GM04503 (cell line): ENCODE measurements at places on chromosomes 11 and 22.
A peak's percentile ranks its signal among the peaks of the same experiment; 100 is the strongest.

DNA sequence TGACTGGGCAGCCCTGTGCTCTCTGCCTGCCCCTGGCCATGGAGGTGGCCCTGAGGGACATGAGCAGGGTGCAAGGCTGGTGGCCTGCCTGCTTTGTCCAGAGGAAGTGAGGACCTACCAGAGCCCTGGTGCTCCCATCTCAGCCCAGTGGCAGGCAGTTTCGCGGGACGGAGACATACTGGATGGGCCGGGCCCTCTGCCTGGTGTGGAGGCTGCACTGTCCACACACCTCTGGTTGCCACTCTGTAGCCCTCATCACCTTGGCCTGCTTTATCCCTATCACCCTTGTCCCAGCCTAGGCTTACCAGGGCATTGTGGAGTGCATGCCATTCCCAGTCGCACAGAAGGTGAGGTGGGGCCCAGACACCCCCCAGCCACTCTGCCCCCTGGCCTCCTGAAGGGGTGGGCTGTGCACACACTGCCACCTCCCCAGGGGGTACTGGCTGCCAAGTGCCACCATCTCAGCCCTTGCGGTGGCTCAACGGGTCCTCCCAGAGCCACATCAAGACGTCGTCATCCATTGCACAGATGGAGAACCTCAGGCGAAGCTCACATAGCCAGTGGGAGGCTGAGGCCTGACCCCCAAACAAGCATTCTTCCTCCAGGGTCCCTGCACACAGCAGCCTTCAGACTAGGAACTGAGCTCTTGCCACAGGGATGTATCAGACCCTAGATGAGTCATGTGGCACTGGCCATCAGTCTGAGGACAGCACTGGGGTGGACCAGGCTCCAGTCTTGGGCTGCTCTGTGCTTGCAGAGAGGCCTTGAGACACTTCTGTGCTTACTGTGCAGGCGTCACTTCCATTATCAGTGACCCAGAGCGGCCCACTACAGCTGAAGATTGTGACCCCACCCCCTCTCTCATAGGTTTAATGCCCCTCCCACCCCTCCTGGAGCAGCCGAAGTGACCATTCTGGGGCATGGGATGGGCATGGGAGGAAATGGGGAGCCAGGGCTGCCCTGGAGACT is 176.1 kb downstream of the IGLL1 start:
- DNase-seq: no peak

- no peak for DNase-seq
Observed at GRCh38 chr11:44387415-44387814, 77.5 kb upstream of the ALX4 start.

- no peak for DNase-seq
Observed at GRCh38 chr22:48960980-48961660, 866.6 kb downstream of the BRD1 start.

- peak; percentile 42 for DNase-seq
Observed at GRCh38 chr11:117273550-117274289, 17.4 kb upstream of the BACE1-AS start.

DNA sequence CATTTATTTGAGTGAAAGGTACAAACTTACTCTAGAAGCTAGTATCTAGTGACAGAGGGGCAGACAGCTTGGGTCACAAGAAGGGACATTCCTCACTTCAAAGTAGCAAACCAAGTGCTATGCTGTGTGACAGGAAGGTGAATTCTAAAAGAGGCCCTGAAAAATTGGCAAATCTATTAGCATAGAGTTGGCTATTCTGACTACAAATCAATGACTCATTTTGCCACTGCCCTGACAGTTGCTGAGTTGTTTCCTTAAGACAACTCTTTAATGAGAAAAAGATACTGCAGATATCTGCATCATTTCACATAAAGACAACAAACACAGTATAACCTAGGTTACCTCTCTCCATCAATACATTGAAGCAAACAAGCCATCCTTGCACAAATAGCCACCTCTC is 524.0 kb upstream of the LRRC4C start:
- DNase-seq: no peak

DNA sequence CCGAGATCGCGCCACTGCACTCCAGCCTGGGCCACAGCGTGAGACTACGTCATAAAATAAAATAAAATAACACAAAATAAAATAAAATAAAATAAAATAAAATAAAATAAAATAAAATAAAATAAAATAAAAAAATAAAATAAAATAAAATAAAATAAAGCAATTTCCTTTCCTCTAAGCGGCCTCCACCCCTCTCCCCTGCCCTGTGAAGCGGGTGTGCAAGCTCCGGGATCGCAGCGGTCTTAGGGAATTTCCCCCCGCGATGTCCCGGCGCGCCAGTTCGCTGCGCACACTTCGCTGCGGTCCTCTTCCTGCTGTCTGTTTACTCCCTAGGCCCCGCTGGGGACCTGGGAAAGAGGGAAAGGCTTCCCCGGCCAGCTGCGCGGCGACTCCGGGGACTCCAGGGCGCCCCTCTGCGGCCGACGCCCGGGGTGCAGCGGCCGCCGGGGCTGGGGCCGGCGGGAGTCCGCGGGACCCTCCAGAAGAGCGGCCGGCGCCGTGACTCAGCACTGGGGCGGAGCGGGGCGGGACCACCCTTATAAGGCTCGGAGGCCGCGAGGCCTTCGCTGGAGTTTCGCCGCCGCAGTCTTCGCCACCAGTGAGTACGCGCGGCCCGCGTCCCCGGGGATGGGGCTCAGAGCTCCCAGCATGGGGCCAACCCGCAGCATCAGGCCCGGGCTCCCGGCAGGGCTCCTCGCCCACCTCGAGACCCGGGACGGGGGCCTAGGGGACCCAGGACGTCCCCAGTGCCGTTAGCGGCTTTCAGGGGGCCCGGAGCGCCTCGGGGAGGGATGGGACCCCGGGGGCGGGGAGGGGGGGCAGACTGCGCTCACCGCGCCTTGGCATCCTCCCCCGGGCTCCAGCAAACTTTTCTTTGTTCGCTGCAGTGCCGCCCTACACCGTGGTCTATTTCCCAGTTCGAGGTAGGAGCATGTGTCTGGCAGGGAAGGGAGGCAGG is at the start of gene GSTP1:
GSTP1 (plus strand) TSS at position 566 of the 958 bp plus-strand sequence; CDS start at position 598, 32 bp downstream.
- peak; percentile 42 for DNase-seq

- DNase-seq: no peak
Observed at GRCh38 chr11:110728883-110729282, 16.6 kb upstream of the ARHGAP20 start.

DNA sequence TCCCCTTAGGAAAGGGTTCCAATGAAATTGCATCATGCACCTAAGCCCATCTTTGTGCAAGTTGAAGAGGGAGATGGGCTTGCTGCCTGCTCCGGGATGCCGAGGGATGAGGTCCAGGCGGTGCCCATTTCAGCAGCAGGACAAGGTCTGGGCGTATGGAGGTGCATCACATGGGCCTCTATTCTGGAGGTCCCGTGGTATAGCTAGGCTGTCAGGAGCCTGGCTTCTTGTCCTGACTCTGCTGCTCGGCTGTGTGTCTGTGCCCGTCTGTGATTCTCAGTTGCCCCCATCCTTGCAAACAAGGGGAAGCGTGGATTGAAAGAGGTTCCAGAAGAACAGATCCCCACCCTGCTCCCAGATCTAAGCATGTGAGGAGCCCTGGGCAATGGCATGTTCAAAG is 130.0 kb downstream of the OSBP2 start:
- DNase-seq: no peak

GRCh38 chr11:17805873-17806272 is 71.3 kb downstream of the KCNC1 start:
- no peak for DNase-seq

DNA sequence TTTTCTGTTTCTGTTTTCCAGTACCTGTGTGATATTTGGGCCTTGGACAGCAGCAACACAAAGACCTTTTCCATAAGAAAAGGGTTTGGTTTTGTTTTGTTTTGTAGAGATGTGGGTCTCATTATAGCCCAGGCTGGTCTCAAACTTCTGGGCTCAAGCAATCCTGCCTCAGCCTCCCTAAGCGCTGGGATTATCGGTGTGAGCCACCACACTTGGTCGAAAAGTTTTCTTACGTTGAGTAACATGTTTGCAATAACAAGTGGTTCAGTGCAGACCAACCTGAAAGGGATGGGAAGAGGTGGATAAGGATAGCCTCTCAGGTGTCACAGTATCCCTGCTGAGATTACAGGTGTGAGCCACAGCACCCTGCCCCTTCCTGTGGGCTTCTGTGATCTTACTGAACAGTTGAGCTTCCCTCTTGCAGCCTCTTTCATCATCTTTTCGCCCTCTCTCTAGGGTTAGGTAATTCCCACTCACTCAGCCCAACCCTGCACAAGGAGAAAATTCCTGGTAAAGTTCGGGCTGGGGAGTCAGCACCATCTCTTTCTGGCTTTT is 3.5 kb upstream of the MRPL48 start:
- DNase-seq: no peak

GRCh38 chr11:116833816-116834534 is 3.4 kb downstream of the APOA1 start:
- DNase-seq: no peak

- no peak for DNase-seq
Observed at GRCh38 chr22:27546157-27546935, 255.2 kb downstream of the MN1 start.

DNA sequence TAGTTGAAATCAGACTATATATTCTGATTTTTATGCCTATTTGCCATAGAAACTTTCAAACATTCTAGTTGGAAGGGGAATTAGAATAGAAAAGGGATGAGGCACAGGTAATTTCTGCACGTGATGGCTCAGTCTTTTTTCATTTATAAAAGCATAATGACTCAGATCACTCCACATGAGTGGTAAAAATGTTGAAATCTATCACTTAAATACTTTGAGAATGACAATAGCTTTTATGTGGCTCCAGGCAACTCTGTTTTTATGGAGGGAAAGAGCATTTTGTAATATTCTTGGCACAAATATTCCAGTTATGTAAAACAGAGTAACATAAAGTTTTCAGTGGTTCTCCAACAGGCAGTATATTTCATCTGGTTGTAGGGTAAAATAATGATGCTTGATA is 5.9 kb upstream of the MMP3 start:
- DNase-seq: peak; percentile 61

DNA sequence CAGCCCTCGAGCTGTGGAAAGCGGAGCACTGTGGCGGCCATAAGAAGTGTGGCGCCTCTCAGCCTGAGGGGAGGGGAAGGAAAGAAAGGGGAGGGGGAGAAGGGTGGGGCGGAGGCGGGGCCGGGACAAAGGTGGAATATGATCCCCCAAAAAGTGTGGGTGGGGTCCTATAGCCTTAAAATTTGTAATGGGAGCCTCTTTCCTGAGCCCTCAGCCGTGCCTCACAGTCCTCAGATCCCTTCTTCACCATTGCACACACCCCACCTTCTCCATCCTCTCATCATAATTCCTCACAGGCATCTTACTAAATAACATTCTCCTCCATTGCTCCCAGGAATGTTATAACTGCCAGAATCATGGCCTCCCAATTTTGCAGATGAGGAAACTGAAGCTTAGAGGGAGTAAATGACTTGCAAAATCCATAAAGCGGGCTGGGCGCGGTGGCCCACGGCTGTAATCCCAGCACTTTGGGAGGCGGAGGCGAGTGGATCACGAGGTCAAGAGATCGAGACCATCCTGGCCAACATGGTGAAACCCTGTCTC is 600 bp upstream of the RAB6A start:
- no peak for DNase-seq
